Left colon (tissue), 2 donors: ENCODE measurements at places on chromosomes 12 and 14. TPM values are rescaled to one million over a fixed set of nuclear protein-coding genes. Genes with fewer than 3 reads are reported as not detected.

- DNase-seq = no peak
Observed at GRCh38 chr12:69546693-69547438, 38.4 kb upstream of the CCT2 start.

DNA sequence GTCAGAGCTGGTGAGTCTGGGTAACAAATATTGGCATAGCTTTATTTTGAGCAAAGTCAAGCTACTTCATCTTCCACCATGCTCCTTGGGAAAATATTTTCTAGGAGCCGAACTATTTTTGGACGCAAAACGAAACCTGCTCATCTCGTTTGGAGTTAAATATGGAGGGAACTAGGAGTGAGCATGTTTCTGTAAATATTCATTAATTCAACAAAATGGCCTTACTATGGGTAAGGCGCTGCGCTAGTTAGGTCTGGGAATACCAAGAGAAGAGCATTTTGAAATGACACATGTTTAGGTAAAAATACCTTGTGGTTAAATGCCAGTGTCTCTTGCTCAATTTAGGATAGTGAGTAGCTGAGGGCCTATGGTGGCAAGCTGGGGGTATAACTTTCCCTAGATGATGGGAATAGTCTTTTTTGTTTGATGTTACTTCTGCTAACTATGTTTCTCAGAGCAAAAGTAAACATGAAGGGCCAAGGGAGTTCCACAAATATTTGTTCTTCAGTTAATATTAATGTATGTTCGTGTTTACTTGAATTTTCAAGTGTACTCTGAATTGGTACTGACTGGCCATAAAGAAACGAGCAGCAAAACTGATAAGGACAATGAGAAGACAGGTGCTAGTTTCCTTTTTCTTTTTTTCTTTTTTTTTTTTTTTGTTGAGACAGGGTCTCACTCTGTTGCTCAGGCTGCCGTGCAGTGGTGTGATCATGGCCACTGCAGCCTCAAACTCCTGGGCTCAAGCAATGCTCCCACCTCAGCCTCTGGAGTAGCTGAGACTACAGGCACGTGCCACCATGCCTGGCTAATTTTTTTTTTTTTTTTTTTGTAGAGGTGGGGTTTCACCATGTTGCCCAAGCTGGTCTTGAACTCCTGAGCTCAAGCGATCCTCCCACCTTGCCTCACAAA is 77.7 kb downstream of the MAP1LC3B2 start:
- no peak for DNase-seq

NGB gene
- 0.31 TPM for total RNA-seq

EID3 gene
- total RNA-seq = 2.4 TPM
